T-cell (primary cell): ENCODE measurements at places on chromosomes 3 and 15. TPM values are rescaled to one million over a fixed set of nuclear protein-coding genes. Genes with fewer than 3 reads are reported as not detected.

GOLGA8N gene
- total RNA-seq: 8.9 TPM

EXD1 gene
- not detected for total RNA-seq

KLHL40 gene
- not detected for total RNA-seq

GRCh38 chr3:141094790-141095545, 43.8 kb downstream of the SPSB4 start:
- H3K36me3 ChIP-seq: no peaks in the 10 kb centered on the region
- H3K27ac ChIP-seq: no peak overlapping the region
- no peak overlapping the region for H3K4me3 ChIP-seq
- DNase-seq: no peak
- no peaks in the 10 kb centered on the region for H3K27me3 ChIP-seq
- no peaks in the 10 kb centered on the region for H3K4me1 ChIP-seq

GRCh38 chr3:49715611-49716121, 3.8 kb downstream of the AMIGO3 start:
- no peak overlapping the region for H3K4me3 ChIP-seq
- peaks cover 44% of the 10 kb centered on the region for H3K4me1 ChIP-seq
- H3K27ac ChIP-seq: no peak overlapping the region
- H3K36me3 ChIP-seq: peaks cover 5% of the 10 kb centered on the region
- no peak for DNase-seq

- no peak for DNase-seq
- H3K27me3 ChIP-seq: peaks cover 21% of the 10 kb centered on the region
- no peaks in the 10 kb centered on the region for H3K4me1 ChIP-seq
- H3K36me3 ChIP-seq: no peaks in the 10 kb centered on the region
- H3K27ac ChIP-seq: no peak within 1 kb of the TSS
Observed at GRCh38 chr3:6860954-6861624, at the start of gene GRM7. Gene GRM7, plus strand, starts transcription at chr3:6861115.
